ENCODE measurements at places on chromosomes 1 and 21.
A peak's percentile ranks its signal among the peaks of the same experiment; 100 is the strongest.

- DNase-seq = no peak
Measured at GRCh38 chr1:227546059-227546458, 17.3 kb upstream of the ZNF678 start.

GRCh38 chr1:54408147-54409066, 2.2 kb upstream of the SSBP3 start:
- no peak for DNase-seq

DNA sequence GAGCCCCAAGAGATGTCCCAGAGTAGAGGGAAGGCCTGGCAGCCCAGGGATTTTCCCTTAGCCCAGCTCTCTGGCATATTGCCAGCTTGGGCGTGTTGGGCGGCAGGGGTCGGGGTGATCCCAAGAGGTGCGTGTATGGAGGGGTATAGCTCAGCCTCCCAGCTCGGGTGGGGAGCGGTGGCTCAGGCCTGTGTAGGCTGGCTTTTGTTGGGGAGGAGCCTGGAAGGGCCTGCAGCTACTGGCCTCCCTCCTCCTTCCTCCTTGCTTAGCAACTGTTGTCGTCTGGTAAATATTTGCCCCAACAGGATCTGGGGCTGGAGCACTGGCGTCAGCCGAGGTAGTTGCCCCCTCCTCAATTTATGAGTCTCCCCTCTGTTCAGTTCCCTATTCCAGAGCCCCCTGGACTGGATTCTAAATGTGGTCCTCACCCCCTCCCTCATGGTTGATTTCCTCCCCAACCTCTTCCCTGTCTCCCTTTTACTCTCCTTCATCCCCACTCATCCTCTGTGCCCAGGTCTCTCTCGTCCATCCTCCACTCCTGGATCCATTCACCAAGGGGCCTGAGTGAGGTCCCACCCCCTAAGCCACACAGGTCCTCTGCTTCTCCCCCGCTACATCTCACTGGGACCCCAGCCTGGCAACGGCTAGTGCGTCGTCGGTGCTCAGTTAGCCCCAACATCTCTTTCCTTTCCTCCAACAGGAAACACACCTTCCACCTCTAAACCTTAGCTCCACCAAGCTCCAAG, 10.3 kb upstream of the LMNA start:
- DNase-seq = peak; percentile 65

DNA sequence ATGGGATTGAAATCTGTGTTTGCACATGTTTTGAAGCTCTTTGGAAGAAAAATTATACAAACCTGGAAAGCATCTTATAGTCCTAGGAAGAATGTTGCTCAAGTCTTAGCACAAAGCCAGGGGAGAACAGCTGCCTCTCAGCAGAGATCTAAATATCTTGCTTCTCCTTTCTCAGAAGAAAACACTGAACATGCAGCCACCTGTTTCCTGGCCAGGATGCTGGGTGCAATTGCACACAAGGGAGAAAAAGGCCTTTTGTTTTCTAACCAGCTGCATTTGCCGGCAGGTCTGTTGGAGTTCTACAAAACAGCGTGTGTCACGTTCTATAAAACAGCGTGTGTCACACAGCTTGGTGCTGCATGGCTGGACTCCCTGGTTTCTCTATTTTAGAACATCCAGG, 259.6 kb upstream of the PLD5 start:
- DNase-seq = no peak

DNA sequence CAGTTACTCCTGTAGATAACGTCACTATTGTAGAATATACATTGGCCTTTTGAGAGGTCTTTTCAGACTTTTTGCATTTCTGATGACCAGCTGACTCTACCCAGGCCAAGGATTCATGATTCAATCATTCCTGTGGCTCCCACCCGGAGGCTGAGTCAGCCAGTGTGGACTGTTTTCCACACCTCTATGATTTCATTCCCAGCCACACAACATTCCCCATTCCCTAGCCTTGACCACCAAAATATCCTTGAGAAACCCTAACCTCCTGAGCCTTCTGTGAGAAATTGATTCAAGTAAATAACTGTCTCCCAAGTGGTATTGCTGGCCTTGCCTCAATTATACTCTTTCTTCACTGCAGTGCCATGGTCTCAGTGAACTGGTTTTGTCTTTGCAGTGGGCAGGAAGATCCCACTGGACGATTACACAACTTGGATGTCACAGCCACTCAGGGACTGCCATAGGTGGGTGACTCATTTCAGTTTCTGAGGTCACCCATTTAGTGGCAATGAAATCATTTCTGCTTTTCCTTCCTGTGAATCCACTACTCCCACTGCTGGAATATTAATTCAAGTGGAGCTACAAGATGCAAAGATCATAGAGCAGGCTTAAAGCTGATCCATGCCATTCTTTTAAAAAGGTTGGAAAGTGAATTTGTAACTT, 518.6 kb upstream of the ZP4 start:
- DNase-seq = no peak

DNA sequence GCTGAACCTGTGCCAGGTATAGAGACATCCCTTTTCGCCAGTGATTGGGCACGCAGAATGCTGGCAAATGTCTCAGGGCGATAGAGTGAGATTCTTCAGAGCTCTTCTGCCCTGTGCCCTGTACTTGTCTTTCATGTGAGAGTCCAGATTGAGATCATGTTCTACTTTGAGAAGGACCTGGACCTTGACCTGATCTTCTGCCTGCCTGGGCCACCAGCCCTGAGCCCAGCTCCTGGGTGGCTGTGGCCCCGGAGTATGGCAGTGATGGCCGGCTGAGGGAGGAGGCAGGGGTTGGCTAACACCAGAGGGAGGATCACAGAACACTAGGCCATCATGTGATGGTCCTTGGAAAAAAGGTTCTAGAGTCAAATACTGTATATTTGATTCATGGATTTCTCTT, 13.8 kb downstream of the STRIP1 start:
- no peak for DNase-seq

GRCh38 chr1:32151319-32151787, 28.1 kb upstream of the TXLNA start:
- DNase-seq = no peak

DNA sequence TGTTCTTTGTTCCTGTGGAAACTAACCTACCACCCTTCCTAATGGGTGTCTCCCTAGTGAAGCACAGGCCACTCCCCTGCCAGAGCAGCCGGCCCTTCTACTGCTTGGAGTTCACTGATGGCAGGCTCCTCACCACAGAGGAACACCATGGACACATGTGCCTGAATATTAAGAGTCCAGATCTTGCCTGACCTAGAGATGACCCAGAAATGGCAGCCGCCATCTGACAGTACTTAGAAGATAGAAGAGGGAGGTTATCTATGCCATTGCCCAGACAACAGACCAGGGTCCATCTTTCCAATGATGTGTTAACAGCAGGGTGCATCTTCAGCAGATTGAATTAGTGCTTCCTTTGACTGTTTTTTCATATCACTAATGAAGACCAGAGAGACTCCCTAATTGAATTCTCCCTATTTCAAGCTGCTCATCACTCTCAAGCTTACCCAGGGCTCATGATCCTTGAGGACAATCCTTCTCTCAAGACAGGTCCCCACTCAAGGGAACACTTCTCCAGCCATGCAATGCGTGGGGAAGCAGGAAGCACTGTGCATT, 59.8 kb downstream of the PLEKHA6 start:
- no peak for DNase-seq

DNA sequence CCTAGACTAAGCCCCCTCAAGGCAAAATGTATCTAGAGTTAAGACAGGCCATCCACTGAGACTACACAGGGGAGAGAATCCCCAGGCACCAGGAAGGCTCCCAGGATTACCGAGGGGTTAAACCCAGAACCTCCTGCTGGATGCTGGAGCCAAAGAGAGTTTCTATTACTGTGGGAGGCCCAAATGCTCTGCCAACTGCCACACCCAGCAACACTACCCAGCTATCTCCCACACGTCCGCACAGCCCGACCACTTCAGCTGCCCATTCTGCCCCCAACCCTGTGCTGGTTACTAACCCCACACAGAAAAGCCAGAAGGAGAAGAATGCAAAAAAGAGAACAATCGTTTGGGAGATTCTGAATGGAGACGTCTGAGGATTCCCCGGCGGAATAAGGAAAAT, 63.6 kb downstream of the CD46 start:
- DNase-seq = no peak

- no peak for DNase-seq
Measured at GRCh38 chr1:198408716-198409115, 131.8 kb downstream of the ATP6V1G3 start.

- no peak for DNase-seq
Measured at GRCh38 chr1:246680696-246681130, 43.5 kb upstream of the SCCPDH start.

DNA sequence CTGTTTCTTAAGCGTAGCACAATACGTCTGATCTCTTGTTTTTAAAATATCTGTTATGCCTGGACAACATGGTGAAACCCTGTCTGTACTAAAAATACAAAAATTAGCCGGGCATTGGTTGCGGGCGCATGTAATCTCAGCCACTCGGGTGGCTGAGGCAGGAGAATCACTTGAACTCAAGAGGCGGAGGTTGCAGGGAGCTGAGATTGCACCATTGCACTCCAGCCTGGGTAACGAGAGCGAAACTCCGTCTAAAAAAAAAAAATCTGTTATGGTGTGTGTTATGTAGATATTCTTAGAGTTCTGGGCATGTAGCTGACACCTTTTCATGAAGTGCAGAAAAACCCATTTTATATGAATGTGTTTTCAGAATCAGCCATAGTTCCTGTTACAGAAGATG, 38.2 kb downstream of the RABGAP1L start:
- DNase-seq = no peak

GRCh38 chr21:28160378-28160777, 832.3 kb downstream of the LTN1 start:
- no peak for DNase-seq

GRCh38 chr1:177472567-177472966, 301.8 kb downstream of the BRINP2 start:
- DNase-seq = no peak

DNA sequence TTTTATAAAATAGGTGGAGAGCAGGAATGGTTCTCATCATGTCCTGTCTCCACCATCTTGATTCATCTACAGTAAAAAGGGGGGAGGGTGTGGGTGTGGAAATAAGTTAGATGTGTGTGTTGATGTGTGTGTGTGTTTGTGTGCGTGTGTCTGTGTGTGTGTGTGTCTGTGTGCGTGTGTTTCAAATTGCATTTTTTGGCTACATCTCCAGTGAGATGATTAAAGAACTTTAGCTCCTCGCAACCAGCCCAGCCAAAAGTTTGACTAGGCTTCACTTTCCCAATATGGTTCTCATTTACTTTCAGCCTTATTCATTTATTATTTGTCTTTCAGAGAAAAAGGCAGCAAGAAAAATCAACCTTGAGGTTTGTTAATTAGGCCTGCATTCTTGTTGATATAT, 14.7 kb upstream of the HAO2 start:
- no peak for DNase-seq

DNA sequence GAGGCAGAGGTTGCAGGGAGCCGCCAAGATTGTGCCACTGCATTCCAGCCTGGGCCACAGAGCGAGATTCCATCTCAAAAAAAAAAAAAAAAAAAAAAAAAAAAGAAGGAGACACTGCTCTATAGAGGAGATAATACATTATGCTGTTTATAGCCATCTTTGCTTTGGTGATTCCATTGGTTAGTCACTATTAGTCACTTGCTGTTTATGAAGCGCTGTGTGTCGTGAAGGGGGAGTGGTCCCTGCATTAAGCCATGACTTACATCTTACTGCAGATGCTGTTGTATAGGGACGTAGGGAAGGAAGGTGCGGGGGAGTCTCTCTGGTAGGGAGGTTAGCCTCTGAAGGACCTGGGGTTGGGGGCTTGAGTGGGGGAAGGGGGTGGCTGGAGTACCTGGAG, 48.3 kb downstream of the HUNK start:
- no peak for DNase-seq

DNA sequence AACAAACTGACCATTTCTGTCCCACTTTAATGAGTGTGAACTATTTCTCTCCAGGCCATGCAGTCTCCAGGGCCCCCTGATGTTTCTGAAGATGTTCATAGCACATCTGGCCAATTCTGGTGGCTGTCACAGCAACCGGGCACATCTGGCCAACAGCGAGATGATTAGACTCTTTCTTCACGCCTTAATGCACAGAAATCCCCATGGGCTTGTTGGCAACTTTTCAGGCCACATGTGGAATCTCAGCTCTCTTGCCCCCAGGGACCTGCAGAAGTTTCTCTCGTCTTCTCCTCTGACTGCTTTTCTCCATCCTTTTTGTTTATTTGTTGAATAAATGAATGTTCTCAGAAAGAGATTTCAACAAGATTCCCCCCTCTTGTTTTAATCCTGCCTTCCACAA, 71.2 kb upstream of the HMGB4 start:
- DNase-seq = no peak

DNA sequence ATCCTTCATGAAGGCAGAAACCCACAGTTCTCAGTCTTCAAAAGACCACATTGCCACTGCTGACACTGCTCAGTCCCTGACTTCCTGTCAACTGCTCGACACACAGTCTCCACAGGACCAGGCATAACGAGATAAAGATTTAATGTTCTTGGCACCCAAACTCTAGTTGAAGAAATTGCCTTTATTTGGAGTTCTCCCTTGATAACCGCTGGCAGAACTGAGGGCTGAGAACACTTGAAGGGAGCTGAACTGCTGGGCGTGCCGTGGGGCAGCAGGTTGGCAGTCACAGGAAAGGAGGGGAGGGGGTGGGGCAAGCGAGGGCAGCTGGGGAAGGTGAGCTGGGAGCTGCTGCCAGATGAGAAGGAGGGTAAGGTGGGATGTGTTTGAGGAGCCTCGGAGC, 15.9 kb downstream of the HENMT1 start:
- peak; percentile 47 for DNase-seq

DNA sequence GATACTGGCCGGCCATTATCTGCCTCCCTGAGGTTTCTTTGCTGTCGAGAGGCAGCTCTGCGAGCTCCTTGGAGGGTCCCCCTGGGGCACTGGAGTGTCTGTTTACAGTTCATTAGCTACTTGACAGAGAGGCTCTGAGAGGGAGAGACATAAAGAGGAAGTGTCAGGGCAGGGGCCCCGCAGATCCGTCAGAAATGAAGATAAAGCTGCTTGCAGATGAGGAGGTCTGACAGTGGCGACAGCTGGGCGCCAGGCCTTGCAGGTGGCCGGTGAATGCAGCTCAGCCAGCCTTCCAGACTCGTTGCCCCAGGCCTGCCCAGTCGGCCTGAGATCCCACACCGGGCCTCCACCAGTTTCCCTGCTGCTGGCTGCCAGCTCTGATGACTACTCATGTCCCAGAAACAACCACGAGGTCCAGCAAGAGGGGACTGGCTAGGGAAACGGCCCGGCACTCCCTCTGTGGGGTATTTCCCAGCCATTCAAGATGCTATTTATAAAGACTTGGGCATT, 84.7 kb downstream of the DISP3 start:
- no peak for DNase-seq

DNA sequence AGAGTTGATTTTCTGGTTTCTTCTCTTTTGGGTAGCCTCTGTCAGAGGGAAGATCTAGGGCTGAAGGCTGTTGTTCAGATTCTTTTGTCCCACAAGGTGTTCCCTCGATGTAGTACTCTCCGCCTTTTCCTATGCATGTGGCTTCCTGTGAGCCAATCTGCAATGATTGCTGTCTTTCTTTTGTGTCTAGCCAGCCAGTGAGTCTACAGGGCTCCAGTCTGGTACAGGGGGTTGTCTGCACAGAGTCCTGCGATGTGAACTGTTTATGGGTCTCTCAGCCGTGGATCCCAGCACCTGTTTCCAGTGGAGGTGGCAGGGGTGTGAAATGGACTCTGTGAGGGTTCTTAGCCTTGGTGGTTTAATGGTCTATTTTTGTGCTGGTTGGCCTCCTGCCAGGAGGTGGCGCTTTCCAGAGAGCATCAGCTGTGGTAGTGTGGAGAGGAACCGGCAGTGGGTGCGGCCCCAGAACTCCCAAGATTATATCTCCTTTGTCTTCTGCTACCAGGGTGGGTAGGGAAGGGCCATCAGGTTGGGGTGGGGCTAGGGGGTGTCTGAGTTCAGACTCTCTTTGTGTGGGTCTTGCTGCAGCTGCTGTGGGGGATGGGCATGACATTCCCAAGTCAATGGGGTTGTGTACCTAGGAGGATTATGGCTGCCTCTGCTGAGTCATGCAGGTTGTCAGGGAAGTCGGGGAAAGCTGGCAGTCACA, 81.3 kb upstream of the C21orf91 start:
- peak; percentile 17 for DNase-seq
